ENCODE measurements at places on chromosomes 6 and 20. TPM values are rescaled to one million over a fixed set of nuclear protein-coding genes. Genes with fewer than 3 reads are reported as not detected.

DNA sequence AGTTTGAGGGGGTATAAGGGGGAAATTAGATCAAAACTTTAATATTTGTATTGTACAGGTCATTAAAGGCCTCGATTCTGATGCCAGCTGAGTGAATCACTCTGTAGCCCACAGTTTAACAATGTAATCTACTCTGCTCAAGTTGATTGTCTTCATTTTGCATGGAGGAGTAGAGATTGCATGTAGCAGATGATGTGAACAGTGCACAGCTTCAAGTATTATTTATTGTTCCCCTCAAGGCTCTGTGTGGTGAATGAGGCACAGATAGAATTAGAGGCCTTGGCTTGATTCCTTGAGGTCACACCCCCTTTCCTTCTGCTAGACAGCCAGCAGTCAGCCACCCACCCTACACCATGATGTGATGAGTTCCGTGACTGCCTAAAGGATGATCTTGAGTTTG lies 38.1 kb downstream of the TXLNB start:
- DNase-seq = no peak

DNA sequence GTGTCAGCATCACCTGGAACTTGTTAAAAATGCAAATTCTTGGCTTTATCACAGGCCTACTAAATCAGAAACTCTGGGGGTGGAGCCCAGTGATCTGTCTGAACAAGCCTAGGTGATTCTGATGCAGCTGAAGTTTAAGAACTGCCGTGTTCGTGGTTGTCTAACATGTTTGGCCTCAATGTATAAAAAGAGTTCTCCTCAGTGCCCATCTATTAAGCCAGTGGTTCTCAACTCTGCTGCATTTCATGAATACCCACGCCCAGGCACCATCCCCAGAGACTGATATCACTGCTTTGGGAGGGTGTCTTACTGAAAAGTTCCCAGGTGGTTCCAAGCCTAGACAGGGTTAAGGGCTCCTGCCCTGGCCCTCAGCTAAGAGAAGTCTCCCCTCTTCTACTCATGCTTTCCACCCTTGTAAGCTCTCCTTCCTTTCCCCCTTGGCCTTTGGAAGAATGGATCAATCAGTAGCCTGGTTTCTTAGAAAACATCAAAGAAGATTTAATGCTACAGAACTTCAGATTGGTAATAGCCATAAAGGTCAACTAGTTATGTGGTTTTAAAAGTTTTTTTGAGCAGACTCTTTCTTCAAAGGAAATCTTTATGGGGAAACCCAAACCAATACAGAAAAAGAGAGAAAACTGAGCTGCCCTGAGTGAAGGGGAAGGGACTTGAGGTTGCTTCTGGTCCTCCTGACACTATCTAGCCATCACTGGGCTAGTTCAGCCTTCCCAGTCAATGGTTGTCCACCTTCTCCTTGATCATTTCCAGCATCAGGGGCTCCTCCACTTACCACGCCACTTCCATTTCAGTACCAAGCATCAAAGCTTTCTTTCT lies 38.9 kb upstream of the TNFAIP3 start:
- no peak for DNase-seq

DNA sequence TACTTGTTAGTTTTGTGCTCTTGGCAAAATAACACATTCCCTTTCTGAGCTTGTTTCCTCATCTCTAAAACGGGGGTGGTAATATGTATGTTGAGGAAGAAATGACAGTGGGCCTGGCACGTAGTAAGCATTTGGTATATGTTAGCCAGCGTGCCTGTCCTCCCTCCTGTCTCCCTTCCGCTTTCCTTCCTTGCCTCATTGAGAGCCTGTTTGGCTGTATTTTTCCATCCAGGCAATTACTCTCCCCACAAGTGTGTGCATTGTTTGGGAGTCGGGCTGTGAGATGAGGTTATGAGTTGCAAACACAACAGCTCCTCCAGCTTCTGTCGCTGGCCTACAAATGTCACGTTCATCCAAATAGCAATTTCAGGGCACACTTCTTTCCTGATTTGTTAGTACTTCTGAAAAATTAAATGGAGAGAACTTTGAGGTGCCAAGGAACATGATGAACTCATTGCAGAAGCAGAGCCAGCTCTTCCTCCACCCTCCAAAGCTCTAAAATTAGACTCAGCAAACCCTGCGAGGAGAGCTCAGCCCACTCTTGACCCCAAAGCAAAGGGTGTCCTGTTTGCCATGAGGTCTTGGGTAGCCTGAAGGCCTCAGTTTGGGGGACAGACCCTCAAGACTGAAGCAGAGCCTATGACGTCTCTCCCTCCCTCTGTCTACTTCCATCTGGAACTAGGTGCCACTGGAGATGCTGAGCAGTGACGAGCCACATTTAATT lies 50.7 kb upstream of the TOX2 start:
- DNase-seq = no peak

DNA sequence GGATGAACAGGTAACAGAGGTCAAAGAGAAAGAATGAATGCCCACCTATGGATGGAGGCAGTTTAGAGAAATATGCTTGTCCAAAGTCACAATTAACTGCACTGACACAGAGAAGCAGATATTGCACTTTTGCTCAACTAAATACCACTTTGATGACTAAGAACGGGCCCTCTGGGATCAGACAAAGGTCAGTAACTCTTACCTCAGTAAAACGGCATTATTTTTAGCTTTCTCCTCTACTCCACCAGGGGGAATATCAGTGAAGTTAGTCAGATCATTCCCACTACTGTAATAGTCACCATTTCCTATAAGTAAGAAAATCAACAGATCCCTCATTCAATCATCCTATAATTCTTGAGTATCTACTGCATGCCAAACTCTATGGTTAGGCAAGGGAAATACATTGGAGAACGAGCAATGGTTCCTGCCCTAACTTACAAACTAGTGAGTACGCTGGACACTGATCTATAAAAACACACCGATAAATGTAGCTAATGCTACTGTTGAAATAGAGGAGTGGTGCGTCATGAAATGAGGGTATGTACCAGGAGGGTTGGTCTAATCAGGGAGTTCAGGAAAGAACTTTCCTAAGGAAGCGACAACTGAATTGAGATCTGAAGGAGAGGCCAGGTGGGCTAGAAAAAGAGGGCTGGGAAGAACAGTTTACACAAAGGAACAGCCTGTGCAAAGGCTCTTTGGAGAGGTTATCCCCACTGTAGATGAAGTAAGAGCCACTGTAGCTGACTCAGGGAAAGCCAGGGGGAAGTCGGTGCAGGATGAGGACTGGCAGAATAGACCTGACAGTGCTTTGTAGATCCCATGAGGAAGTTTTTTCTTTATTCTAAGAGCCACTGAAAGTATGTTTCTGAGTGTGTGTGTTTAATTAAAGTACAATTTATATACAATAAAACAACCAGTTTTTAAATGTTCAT lies 9.2 kb downstream of the ECI2 start:
- peak; percentile 91 for DNase-seq

GRCh38 chr20:62133864-62134263 lies 9.3 kb downstream of the PSMA7 start:
- no peak for DNase-seq

GRCh38 chr20:58086763-58087561 lies 141.5 kb downstream of the ANKRD60 start:
- peak; percentile 89 for DNase-seq

GRCh38 chr20:24574307-24574706 lies 104.9 kb downstream of the SYNDIG1 start:
- DNase-seq = no peak

DNA sequence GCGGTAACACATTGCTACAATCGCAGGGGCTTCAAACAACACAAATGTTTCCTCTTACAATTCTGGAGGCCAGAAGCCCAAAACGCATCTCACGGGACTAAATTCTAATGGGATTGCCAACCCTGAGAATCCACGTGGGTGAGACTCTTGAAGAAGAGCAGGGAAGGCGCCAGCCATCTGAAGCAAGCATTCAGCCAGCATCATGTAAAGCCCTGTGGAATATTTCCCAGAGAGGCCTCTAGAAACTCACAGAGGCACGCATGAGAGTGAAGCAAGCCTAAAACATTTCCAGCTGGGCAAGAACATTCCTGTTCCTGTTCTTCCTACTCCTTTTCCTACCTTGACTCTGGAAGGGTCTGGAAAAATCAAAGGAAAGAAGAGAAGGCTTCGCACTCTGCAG lies 19.6 kb upstream of the FNDC1 start:
- DNase-seq = no peak

DNA sequence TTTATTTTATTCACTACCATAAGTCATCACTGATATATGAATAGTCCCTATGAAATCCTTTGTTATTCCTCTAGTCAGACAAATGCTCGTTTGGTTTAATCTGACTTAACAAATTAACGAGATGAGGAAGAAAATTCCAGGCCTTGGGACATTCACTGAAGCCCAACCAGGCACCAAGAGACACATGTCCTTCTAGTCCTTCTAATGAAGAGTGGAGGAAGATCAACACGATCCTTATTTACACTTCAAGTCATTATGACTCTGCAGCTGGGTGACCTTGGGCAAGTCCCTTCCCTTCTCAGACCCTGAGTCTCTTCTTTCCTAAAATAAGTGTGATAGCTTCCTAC lies 117.5 kb downstream of the CEBPB start:
- DNase-seq = no peak

GRCh38 chr6:114159727-114160126 lies 183.1 kb downstream of the HS3ST5 start:
- DNase-seq = no peak

DNA sequence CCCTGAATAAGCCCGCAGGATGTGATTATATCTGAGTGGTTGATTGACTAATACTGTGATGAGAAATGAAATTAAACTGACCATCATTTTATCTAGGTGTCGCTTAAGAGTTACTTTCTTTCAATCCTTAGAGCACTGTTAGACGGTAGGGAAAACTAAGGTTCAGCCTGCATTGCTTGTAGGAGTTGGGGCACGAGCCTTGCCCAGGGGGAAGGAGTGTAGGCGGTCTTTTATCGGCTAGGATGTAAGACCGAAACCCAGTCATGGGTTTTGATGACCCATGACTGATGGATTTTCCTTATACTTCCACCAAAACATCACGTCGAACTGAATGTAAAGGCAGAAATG lies 392 bp upstream of the TASP1 start:
- no peak for DNase-seq

DNA sequence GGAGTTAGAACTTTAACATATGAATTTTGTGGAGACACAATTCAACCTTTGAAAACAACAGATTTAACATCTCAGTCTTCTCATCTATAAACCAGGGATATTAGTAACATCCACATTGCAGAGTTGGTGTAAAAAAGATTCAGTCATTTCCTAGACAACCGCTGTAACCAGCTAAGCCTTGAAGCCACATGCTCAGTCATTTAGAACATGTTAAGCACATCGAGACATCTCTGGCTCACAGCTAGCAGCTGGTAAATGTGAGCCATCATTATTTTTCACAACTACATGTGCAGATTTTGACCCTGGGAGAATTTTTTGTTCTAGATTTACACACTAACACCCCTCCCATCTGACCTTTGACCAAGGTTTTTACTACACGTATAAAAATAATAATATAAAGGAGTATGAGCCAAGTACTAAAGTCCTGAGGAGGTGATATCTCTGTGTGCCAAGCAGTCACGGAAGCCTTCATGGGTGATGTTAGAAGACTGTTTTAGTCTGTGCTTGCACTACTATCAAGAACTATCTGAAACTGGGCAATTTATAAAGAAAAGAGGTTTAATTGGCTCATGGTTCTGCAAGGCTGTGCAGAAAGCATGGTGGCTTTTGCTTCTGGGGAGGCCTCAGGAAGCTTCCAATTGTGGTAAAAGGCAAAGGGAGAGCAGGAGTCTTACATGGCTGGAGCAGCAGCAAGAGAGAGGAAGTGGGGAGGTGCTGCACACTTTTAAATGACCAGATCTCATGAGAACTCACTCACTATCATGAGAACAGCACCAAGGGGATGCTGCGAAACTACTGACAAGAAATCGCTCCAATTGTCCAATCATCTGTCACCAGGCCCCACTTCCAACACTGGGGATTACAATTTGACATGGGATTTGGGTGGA lies 48.7 kb upstream of the IL20RA start:
- no peak for DNase-seq

GRCh38 chr6:4474810-4475209 lies 301.4 kb upstream of the CDYL start:
- DNase-seq = no peak

- DNase-seq = no peak
These were observed 78.5 kb upstream of the ASF1A start for GRCh38 chr6:118815495-118815894.

- no peak for DNase-seq
These were observed 9.4 kb downstream of the MMP24 start for GRCh38 chr20:35235881-35236280.

- no peak for DNase-seq
These were observed 203.0 kb downstream of the KCNQ5 start for GRCh38 chr6:72824833-72825232.

GRCh38 chr6:169395080-169395805 lies 141.6 kb upstream of the THBS2 start:
- DNase-seq = peak; percentile 14

- DNase-seq = peak; percentile 31
These were observed 51.8 kb downstream of the CDH26 start for GRCh38 chr20:60009826-60010616.

DNA sequence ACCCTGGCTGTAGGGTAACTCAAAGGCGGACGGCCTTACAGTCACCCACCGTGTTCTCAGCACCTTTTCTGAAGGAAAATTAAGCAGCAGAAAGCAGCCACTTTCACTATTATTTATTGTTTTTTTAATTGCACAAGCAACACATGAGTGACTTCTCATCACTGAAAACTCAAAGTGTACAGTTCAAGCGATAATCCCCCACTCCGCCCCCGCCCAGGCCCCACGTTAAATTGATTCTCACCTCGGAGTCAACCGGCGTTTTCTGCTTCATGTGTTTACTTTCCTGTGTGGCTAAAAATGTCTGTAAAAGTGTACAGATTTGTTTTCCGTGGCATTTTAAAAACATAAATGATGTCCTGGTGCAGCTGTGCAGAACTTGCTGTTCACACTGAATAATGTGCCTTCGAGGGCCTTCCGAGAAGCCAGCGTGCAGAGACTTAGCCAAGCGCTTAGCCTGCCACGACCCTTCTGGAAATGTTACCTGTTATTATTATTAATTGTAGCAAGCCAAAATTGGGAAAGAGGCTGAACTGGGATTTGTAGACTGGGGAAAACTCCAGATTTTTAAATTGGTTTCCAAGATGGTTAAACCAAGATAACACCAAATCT lies 335.7 kb downstream of the CDH4 start:
- no peak for DNase-seq

Gene BPIFB4
- total RNA-seq = not detected

Gene ADTRP
- total RNA-seq = not detected

Gene PLCB1
- 4.4 TPM for total RNA-seq

Gene RAB44
- not detected for total RNA-seq

Gene KIFC1
- total RNA-seq = 60.6 TPM

Gene RHAG
- not detected for total RNA-seq

Gene LTB
- total RNA-seq = 1.5 TPM

Gene COL12A1
- total RNA-seq = 24.2 TPM

Gene SLC22A23
- 5.7 TPM for total RNA-seq

Gene RAET1E
- total RNA-seq = 1.7 TPM

Gene SLC17A2
- total RNA-seq = not detected

Gene PKIB
- total RNA-seq = 28.0 TPM

Gene ZNF341
- total RNA-seq = 5.1 TPM
